ENCODE measurements at places on chromosomes 11 and 22.
A peak's percentile ranks its signal among the peaks of the same experiment; 100 is the strongest.

DNA sequence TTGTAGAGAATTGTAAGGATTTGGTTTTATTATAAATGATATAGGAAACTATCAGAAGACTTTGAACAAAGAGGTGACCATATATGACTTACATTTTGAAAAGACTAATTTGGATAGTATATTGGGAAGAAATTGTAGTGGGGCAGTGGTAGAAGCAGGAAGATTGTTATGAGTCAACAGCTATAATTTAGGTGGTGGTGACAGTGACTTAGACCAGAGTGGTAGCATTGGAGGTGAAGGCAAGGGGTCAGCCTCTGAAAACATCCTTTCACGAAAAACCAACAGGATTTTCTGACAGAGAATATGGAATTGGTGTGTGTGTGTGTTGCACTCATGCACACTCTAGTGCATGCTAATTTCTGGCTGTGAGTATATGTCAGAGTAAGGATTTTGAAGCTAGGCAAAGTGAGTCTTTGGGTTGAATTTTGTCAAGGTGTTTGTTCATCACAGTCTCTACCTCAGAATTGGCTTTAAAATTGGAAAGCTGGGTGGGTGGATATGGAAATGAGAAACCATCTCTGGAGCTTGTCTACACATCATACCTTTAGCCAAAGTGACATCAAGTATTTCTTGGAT lies 8.2 kb upstream of the HBE1 start:
- DNase-seq = no peak

- no peak for DNase-seq
These were observed 50.3 kb upstream of the E2F8 start for GRCh38 chr11:19291064-19291463.

DNA sequence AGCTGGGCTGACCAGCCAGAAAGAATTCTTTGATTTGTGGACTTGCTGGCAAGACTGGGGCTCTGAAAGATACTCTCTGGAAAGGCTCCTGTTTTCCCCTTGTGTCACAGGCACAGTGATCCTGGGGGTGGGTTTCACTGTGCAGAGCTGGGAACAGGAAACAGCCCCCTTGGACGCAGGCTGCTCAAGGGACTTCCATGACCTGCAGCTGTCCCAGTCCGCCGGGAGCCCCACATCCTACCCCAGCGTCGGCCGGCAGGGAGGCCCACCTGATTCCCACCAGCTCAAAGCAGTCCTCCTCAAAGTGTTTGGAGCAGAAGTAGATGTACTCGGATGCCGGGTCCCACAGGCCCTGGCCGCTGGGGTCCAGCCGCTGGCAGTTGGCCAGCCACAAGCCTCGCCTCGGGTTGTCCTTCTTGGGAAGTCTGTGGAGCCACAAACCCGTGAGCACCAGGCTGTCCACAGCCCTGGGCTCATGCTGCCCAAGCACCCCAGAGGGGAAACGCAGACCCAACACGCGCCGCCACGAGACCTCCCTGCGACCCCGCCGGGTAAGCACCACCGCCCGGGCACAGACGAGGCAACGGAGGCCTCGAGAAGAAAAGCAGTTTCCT lies 824 bp downstream of the THAP7 start:
- no peak for DNase-seq

- DNase-seq = no peak
These were observed 66.9 kb downstream of the SCUBE1 start for GRCh38 chr22:43276321-43276720.

DNA sequence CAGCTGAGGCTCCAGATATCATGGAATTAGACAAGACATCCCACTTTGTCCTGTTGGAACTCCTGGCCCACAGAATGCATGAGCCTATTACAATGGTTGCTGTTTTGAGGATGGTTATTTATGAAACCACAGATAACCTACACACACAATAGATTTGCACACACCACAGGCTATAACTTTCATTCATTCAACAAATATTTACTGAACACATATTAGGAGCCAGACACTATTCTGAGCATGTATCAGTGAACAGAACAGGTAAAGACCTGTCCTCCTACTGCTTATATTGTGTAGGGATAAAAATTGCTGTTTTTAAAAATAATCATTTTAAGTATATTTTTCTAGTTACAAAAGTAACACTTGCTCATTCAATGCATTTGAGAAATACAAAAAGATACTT lies 13.4 kb upstream of the LDLRAD3 start:
- DNase-seq = no peak

DNA sequence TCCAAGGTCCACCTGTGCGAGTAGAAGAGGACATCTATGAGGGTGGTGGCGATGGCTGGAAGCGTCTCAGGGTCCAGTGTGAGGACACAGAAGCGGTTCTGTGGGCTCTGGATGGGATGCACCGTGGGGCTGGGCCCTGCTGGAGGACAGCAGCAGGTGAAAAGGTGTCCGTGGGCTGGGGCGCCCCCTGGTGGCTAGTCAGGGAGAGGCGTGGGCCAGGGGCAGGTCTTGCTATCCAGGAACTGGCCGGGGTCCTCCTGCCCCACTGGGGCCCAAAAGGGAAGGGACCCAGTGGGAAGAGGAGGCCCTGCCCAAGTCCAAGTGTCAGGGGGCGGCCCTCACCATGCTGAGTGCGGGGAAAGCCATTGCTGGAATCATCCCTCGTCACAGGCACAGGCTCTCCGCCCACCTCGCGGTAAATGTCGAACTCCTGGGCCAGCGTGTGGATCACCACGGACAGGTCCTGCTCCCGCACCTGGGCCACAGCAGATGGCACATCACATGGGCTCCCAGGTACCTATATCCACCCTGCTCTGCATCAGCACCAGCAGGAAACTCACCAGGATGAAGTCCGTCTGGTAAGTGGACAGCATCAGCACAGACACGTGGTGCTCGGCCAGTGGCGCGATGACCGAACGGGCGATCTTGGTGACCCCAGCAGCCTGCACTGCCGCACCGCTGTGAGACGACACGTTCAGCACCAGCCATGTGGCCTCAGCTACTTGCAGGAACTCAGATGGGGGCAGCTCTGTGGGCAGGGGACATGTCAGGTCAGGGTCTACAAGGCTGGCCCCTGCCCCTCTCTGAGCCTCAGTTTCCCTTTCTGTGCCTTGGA lies 2.3 kb downstream of the CASTOR1 start:
- DNase-seq = no peak

GRCh38 chr22:49799431-49800075 lies 28.1 kb downstream of the BRD1 start:
- no peak for DNase-seq

GRCh38 chr11:83259559-83259958 lies 26.6 kb downstream of the CCDC90B start:
- DNase-seq = no peak

DNA sequence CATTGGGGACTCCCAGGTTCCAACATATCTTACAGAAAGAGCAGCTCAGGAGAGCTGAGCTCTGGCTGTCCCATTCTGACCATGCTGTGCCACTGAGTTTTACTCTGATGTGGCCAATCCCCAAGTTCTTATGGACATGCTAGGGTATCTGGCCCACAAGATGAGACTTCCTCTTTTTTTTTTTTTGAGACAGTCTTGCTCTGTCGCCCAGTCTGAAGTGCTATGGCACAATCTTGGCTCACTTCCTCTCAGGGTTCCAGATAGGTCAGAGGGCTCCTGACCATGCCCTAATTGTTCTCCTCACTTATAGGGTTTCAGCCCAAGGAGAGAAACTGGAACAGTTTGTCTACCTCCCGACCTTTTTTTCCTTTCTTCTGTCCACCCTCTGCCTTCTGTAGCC lies 152.3 kb upstream of the CCDC90B start:
- no peak for DNase-seq

DNA sequence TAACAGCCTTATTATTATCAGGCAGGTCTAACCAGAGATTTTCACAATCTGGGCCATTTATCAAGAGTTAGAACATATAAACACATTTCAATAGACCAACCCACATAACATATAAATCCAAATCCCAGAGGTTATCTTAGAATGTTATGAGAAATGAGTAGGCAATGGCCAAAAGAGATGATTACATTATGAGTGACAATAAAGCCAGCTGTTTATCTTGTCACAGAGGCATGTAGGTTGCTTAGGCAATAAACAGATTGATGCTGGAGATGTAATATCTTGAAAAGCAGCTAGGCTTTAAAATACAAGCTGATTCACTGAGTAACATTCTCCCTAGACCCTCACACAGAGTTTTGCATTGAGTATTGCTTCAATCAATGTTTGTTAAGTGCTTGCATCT lies 148.5 kb upstream of the SESN3 start:
- DNase-seq = no peak

DNA sequence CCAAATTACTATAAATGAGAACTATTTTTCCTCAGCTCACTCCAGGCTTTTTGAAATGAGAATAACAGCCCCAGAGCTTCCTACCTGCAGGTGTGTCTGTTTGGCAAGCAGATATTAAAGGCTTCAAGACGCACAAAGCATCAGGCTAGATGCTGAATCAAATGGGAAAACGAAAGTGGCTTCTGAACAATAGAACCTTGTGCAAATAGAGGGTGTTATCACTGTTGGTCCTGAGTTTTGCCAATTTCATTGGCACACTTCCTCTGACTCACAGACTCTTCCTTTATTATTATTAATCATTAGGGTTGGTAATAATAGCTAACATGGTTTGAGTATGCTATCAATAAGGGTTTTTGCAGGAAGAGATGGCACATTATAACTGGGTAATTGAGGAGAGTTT lies 13.4 kb downstream of the SYT13 start:
- DNase-seq = no peak

DNA sequence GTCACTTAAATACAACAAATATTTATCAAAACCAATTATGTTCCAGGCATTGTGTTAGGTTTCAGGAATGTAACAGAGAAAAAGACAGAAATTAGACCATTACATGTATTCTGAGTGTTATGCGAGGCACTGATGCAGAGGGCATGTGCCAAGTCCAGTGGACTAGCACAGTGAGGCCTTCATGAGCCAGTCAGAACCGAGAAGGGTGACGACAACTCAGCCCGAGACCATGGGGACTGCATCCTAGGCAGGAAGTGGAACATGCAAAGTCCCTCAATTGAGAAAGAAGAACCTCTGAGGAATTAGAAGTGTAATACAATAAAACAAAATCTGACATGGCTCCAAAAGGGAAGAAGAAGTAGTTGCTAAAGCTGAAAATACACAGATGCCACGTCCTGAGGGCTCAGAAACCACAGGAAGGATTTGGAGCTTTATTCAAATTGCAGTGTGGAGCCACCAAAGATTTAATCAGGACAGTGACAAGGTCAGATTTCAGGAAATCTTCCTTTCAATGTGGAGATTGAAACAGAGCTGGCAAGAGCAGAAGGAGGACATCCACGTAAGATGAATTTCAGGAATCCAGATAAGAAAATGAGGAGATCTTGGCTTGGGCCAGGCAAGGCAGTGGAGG lies 529.6 kb downstream of the NTM start:
- DNase-seq = no peak

GRCh38 chr22:40517631-40518030 lies 118.9 kb downstream of the MRTFA start:
- DNase-seq = no peak

GRCh38 chr22:20312396-20313191 lies 7.3 kb downstream of the DGCR6L start:
- no peak for DNase-seq

GRCh38 chr11:57523419-57523818 lies 7.1 kb downstream of the TIMM10 start:
- DNase-seq = no peak

- DNase-seq = no peak
These were observed 184.5 kb upstream of the CHORDC1 start for GRCh38 chr11:90407350-90407749.

GRCh38 chr11:74493791-74494630 lies 487 bp upstream of the LIPT2 start:
- no peak for DNase-seq

GRCh38 chr11:111465400-111465799 lies 46.8 kb downstream of the BTG4 start:
- DNase-seq = peak; percentile 73

- no peak for DNase-seq
These were observed 11.8 kb downstream of the RCOR2 start for GRCh38 chr11:63905179-63905578.

- no peak for DNase-seq
These were observed 8.6 kb upstream of the RBM4B start for GRCh38 chr11:66686100-66686785.

GRCh38 chr11:17343907-17344306 lies 7.7 kb upstream of the NCR3LG1 start:
- peak; percentile 85 for DNase-seq

DNA sequence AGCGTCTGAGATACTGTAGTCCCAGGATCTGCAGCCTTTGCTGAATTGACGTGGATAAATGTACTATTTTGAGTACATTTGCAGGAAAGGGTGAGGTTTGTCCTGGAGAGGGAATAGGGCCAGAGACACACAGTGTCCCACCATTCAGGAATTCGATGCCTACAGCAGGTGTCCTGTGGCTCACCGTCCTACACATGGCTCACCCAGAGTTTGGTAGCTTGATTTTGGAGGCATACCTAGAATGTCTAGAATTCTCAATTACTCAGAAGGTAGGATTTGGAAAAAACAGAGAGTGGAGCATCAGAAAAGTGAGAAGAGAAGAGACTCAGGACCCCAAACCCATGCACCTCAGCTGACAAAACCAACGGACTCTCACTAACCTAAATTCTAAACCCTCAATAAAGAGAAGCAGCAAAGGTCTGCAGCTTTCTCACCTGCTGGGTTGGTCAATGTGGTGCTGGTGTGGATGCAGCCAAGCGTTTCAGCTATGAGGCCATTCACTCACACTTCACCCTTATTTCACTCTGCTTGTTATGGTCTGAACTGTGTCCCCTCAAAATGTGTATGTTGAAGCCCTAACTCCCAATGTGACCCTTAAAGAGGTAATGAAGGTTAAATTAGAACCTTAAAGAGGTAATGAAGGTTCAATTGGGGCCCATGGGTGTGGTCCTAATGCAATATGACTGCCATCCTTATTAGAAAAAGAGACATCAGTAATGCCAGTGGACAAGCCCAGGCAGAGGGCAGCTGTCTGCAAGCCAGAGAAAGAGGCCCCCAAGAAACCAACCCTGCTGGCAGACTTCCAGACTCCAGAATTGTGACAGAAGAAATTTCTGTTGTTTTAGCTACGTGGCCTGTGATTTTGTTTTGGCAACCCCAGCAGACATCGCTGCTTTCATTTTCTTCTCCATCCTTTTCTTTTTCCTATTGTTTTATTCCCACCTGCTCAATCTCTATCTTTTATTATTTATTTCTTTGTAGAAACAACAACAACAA lies 187.8 kb downstream of the SNX19 start:
- DNase-seq = no peak

All from fibroblast of skin of back (primary cell).